NCI-H524 treated with DMSO at 0.1 percent for 48 hours (cell line): ENCODE measurements at places on chromosomes 5 and 9.

- DNase-seq: no peak
Measured at GRCh38 chr9:93886911-93887310, 68.2 kb downstream of the BARX1 start.

GRCh38 chr9:29830821-29831220 lies 2257.5 kb upstream of the C9orf72 start:
- DNase-seq: no peak

DNA sequence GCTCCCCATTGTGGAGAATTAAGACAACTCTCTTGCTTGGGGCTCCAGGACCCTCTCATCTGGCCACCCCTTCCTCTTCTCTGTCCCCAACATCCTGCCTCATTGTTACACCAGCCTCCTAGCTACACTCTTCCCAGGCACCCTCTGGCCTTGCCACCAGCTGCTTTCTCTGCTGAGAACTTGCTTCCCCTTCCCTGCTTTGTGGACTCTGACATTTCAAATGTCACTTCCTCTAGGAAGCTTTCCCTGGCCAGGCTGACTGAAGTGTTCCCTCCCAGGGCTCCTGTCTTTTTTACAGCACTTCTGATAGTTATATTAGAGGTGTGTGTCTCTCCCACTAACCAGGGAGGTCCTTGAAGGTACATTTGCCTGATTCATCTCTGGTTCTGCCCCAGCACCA lies 194.0 kb upstream of the KLF4 start:
- DNase-seq: no peak

- DNase-seq: no peak
Measured at GRCh38 chr5:138752341-138752950, 779 bp upstream of the CTNNA1 start.

DNA sequence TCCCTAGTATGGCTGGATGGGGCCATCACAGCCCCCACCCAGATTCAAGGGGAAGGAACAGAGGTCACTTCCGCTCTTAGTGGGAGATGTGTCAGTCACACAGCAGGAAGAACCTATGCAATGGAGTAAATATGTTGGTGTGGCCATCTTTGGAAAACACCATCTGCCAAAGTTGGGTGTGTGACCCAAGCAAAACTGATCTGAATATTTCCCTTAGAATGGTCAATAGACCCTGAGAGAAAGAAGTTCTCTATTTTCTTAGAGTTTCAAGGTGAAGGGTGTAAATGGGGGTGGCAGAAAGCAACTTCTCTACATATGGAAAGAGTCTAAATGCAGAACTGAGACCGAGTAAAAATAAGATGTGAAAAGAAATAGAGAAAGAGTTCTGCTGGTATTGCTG lies 212.7 kb downstream of the ESM1 start:
- no peak for DNase-seq

DNA sequence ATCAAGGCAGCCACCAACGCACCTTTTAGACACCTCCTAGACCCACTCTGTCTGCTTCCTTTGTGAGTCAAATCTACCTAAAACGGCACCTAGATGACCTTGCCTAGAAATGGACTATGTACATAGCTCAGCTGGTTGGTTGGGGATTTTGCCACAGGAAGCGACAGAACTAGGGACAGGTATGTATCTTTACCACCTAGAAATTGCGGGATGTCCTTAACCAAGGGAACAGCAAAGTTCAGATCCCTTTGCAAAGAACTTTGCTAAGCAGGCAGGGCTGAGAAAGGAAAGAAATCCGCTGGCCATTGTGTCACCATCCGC lies 2.0 kb upstream of the ENC1 start:
- no peak for DNase-seq

DNA sequence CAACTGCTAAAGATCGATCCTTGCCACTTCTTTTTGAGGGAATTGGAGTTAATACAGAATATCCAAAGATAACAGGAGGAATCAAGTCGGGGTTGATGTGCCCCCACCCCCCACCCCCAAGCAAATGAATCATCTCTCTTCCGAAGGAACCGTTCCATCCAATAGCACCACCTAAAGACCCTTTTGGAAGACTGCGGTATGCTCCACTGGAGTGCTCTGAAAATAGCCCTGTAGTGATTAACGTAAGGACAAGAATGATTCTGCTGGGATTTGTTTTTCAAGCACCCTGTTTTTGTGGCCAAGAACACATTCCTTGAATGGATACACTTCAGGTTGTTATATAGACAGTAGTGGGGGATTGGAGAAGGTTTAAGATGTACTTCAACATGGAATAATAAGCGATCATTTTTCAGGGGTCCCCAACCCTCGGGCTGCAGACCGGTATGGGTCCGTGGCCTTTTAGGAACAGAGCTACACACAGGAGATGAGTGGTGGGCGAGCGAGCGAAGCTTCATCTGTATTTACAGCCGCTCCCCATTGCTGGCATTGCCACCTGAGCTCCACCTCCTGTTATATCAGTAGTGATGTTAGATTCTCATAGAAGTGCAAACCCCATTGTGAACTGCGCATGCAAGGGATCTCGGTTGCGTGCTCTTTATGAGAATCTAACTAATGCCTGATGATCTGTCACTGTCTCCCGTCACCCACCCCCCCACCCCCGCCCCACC lies 44.5 kb upstream of the TMEM252 start:
- no peak for DNase-seq

DNA sequence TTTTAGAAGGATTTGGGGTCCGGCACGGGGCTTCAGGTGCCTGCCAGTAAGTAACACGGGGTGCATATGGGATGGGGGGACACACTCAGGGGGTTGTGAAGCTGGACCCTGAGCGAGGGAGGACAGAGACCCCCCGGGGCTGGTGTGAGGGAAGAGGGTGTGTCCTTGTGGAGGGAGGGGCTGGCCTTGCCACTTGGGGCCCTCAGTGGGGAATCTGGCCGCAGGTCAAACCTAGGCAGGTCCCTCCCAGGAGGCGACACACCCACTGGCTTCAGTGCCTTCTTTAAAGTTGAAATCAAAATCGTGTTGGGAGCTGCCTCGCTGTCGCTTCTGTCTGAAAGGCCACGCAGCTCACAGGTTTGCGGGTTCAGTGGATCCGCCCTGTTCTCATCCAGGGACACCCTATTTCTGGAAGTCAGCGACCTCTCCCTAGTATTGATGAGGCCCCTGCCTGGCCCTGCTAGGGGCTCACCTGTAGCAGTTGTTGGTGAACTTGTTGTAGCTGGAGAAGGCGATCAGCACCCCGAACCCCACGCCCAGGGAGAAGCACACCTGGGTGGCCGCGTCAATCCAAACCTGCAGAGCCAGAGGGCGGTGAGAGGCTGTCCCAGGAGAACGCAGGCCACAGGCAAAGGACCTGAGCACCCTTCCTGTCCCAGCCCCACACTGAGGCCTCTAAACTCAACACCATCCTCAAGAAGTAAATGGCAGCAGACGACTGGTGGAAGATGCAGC lies 29.4 kb downstream of the SLC6A3 start:
- no peak for DNase-seq

GRCh38 chr5:169229342-169229892 lies 71.5 kb downstream of the SLIT3 start:
- no peak for DNase-seq

- no peak for DNase-seq
Measured at GRCh38 chr5:169301386-169301934, 521 bp upstream of the SLIT3 start.

DNA sequence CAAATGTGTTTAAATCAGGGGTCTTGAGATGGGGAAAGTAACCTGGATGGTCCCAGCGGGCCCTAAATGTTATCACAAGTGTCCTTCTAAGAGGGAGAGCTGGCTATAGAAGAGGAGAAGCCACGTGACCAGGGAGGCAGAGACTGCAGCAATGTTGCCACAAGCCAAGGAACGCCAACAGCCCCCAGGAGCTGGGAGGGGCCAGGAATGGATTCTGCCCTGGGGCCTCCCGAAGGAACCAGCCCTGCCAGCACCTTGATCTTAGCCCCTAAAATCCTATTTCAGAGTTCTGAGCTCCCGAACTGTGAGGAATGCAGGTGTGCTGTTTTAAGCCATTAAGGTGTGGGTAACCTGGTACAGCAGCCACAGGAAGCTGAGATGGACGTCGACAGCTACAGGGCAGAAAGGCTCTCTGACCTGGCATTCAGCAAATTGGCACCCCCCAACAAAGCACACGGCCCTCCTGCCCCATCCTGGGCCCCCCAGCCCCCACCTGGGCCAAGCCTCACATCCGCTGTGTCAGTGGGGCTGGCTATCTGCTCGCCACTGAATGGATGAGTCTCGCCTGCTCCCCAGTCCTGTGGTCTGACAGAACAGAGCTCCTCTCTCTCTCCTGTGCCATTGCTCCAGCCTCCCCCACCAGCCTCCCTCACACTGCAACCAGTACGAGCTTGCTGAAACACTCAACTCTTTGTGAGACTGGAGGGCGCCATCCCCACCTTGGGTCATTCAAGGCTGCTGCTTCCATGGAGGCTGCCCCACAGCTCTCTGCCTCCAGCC lies 78.8 kb downstream of the ADAMTS2 start:
- DNase-seq: no peak

DNA sequence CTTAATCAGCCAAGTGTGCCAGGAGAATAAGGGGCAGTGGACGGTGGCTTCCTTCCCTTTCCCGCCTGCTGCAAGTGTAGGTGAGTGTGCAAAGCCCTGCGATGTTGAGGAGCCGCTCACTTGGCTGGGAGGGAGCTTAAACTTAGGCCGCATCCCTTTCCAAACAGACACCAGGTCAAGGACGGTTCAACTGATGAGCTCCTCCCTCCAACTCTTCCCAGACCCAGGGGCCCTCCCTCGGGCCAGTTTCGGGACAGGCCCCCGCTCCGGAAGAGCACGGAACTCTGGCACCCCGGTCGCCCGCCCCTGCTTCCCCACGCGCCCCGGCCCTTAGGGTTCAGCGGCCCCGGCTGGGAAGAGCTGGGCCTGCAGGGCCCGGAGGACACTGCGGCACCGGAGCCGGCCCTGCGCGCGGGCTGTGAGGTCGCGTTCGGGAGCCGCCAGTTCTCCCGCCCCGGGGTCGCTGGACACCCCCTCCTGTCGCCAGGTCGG lies 481 bp downstream of the MRPL36 start:
- DNase-seq: no peak

DNA sequence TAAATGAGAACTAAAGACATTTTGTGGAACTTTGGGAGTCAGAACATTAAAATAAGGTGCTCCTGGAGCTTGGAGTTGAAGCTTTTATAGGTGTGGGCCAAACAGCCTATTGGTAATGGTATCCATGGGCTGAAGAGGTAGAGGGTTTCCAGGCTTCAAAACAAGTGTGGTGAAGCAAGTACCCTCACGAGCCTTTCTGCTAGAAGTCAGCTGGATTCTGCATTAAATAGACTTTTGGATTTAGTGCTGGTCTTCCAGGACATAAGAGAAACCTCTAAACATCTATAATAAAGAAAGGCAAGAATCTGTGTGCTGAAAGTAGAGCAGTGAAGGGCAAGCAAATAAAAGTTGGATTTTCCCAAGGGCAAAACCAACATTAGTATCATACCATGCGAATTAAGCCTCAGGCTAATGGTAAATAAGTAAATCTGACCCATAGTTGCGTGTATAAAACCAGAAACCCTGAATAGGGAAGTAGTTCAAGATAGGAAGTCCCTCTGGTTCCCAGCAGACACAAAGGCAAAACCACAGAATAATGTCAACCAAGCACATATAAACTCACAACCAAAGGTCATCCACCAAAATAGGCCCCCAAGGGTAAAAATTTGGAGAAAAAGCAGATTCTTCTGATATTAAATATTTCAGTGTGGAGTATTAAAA lies 306.3 kb downstream of the TLE4 start:
- DNase-seq: no peak

GRCh38 chr9:114906922-114907571 lies 23.3 kb downstream of the TNFSF8 start:
- DNase-seq: peak; percentile 7

DNA sequence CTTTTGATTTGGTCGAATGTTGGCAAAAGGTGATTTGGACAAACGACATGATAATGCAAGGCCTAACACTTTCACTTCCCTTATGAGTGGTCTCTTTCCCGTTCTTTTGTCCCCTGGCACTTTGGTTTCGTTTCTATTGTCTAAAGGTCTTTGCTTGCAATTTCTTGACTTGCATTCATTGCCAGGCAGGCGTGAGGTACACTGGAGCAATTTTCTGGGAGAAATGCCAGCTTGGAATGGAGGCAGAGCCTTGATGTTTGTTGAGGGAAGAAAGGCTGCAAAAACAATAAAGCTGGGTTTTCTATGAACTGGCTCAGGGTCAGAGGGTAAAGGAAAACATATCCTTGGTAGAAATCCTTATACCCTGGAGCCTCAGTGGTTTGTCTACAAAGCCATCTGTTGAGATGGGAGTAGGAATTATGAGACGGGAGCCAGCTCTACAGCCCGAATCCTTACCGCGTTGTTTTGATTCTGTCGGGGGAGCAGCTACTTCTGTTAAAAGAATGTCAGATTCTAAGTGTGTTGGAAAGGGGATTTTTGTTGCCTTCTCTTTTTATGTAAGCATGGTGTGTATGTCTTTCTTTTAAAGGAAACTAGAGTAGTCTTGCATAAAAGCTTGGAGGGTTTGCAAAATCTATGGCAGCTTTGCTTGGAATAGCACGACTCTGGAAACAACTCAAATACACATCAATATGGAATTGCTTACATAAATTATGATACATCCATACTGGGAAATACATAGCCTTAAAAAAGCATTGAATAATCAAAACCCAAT lies 158.9 kb downstream of the RMI1 start:
- DNase-seq: no peak

DNA sequence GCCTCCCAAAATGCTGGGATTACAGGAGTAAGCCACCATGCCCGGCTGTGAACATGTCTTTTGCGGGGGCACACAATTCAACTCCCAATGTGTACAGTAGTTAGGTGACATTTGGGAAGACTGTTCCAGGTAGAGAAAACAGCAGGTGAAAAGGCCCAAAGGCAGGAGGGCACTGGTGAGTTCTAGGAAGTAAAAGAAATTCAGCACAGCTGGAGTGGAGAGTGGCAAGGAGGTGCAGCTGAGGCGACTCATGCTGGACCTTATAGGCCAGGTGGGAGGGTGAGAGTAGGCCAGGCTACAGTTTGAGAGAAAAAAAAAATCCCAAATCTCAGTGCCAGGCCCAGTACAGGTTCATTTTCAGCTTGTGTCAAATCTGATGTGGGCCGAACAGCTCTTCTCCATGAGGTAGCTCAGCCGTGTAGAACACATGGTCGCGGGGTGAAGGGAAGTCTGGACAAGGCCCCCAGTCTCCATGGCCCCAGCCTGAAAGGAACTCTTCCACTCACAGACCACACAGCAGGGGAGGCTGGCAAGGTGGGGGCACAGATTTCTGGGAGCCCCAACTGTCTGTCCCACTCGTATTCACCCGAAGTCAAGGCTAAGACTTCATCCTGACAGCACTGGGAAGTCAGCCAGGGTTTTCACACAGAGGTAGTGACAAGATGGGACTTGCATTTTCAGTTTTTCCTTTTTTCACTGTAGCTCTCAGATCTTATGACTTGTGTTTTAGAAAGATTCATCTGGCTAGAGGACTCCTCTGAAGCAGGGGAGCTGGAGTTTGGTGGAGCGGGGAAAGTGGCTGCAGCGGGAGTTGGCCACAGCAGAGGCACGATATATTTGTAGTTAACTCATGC lies 4.5 kb upstream of the HNRNPAB start:
- DNase-seq: no peak

- no peak for DNase-seq
Measured at GRCh38 chr9:26326563-26326962, 566.0 kb downstream of the CAAP1 start.

GRCh38 chr9:9938432-9938831 lies 674.4 kb downstream of the PTPRD start:
- DNase-seq: no peak
